T-helper 17 cell (primary cell): ENCODE measurements at places on chromosomes 12 and 14. TPM values are rescaled to one million over a fixed set of nuclear protein-coding genes. Genes with fewer than 3 reads are reported as not detected.

DNA sequence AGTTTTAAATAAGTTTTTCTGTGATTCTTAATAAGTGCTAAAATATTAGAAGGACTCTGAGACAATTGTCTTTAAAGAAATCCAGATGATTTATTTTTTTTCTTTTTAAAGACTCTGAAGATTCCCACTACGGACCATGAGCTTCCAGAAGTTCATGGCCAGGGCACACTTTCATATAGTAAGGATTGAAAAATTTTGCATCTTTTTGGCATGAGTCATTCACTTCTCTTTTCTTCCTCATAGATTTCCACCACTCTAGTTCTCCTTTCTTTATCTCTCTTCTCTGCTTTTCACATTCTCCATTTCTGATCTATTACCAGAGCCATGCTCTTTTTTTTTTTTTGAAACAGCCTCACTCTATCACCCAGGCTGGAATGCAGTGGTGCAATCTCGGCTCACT lies 385.8 kb downstream of the FLRT2 start:
- H3K4me3 ChIP-seq, result no peak overlapping the region
- DNase-seq, result no peak
- H3K27me3 ChIP-seq, result peaks cover 10% of the 10 kb centered on the region
- no peaks in the 10 kb centered on the region for H3K36me3 ChIP-seq
- H3K4me1 ChIP-seq, result no peaks in the 10 kb centered on the region

- peak; percentile 11 for DNase-seq
- no peak overlapping the region for H3K27ac ChIP-seq
- H3K27me3 ChIP-seq, result peaks cover 71% of the 10 kb centered on the region
- no peak overlapping the region for H3K4me3 ChIP-seq
Measured at GRCh38 chr14:54175298-54175942, 218.8 kb upstream of the BMP4 start.

DNA sequence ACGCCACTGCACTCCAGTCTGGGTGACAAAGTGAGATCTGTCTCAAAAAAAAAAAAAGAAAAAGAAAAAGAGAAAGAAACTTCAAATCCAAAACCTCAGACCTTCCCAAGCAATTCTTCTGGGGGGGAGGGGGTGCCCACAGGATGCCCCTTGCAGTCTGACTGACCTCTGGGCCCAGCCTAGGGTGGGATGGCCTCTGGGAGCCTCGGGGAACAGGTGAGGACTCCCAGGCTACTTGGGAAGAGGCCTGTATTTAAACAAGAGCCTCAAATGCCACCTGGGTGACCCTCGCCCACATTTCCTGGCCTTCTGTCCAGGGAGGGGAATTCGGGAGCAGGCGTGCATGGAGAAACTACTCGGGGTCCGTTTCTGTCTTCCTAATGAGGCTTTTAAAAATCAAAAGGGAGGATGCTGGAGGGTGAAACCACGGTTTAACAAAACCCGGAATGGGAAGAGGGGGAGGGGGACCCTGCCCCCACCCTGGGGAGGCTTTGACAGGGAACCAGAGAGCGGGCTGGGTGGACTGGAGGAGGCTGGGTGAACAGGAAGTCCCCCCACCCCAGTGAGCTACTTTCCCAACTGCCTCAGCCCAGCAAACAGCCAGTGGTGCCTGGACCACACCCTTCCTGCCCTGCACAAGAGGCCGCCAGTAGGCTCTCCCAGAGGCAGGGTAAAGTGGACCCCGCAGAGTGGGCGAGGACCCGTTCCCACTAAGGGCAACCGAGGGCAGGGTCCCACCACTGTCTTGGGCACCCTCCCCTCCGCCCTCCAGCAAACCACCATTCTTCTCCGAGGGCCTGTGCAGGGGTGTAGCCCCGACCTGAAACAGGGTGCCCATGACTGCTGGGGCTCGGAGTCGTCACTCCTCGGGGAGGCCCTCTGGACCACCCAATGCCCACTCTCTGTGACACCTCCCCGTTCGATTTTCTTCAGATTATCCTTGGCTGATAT lies 1.5 kb upstream of the FBRSL1 start:
- peak overlapping the region; percentile 95 for H3K4me3 ChIP-seq
- H3K27me3 ChIP-seq, result no peaks in the 10 kb centered on the region
- peaks cover 40% of the 10 kb centered on the region for H3K4me1 ChIP-seq
- no peaks in the 10 kb centered on the region for H3K36me3 ChIP-seq
- peak overlapping the region; percentile 79 for H3K27ac ChIP-seq

GRCh38 chr12:49667325-49668090 lies 39.7 kb downstream of the FMNL3 start:
- H3K36me3 ChIP-seq, result no peaks in the 10 kb centered on the region
- H3K27ac ChIP-seq, result peak overlapping the region; percentile 98
- no peak for DNase-seq
- H3K4me1 ChIP-seq, result peaks cover 54% of the 10 kb centered on the region

DNA sequence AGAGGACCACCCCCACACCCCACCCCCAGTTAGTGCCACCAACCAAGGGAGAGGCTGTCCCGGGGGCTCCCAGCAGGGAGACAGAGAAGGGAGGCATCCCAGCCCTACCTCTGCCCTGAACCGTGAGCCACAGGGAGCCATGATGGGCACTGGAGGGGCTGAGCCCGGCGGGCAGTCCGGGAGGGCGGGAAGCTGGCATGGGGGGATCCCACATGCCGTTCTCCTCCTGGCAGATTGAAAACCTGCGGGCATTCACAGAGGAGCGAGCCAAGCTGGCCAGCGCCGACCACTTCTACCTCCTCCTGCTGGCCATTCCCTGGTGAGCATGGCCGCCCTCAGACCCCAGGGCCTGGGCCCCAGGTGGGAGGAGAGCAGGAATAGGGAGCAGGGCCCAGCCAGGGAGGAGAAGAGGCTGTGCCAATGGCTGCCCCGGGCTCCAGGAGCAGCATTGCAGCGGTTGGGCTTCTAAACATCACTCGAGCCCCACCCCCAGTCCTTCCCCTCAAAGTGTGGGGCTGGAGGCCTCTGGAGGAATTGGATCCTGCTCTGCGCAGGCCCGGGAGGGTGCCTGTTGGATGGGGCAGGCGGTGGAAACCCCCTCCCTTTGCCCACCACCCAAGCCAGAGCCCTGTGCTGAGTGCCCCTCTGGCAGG lies 14.5 kb upstream of the ADSS1 start:
- H3K4me1 ChIP-seq, result peaks cover 3% of the 10 kb centered on the region
- H3K27ac ChIP-seq, result no peak overlapping the region
- H3K27me3 ChIP-seq, result no peaks in the 10 kb centered on the region

DNA sequence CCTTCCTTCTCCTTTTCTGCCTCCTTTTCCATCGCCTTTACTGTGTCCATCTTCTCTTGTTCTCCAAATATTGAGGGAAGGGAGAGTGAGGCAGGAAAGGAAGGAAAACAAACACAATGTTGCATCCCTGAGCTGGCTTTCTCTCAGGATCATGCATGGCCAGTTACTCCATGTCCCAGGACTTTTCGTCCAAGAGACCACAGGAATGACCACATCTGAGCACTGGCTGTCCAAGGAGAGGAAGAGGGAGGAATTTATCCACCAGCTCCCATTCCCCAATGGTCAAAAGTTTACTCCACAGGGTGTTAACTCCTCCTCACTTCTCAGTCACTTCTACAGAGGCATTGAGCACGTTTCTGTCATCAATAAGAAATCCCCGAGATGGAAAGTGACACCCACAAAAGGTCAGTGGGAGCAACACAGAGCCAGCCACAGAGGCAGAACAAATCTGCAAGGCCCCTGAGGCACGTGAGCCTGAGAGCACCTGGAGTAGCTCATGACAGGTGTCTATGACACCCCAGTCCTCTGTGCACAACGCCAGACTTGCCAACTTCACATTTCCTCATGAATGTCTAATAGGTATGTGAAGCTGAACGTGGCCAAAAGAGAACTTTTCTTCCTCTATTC lies 177.3 kb upstream of the NUDT4 start:
- no peaks in the 10 kb centered on the region for H3K36me3 ChIP-seq
- H3K4me1 ChIP-seq, result no peaks in the 10 kb centered on the region
- no peak overlapping the region for H3K4me3 ChIP-seq
- peaks cover 44% of the 10 kb centered on the region for H3K27me3 ChIP-seq
- DNase-seq, result no peak

- H3K36me3 ChIP-seq, result no peaks in the 10 kb centered on the region
- peaks cover 24% of the 10 kb centered on the region for H3K27me3 ChIP-seq
- no peak overlapping the region for H3K4me3 ChIP-seq
- no peak for DNase-seq
- H3K4me1 ChIP-seq, result peaks cover 8% of the 10 kb centered on the region
Measured at GRCh38 chr12:122722387-122722786, 5.8 kb upstream of the HCAR3 start.

DNA sequence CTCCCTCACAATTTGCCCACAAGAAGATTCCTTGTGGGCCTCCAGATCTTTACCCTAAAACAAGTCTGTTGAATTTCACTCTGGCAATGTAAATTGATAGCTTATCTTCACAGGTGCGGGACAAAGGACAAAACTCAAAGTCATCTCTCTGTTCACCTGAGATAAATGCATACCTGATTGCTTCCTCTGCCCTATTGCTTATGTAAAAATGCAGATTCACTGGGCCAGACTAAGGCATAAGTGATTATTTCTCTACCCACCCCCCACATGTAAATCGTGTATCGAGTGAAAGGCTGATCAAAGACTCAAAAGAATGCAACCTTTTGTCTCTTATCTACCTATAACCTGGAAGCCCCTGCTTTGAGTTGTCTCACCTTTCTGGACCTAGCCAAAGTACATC lies 316.8 kb downstream of the SSPN start:
- no peak for DNase-seq
- peaks cover 6% of the 10 kb centered on the region for H3K4me1 ChIP-seq
- peaks cover 3% of the 10 kb centered on the region for H3K36me3 ChIP-seq
- H3K27me3 ChIP-seq, result no peaks in the 10 kb centered on the region
- no peak overlapping the region for H3K27ac ChIP-seq
- no peak overlapping the region for H3K4me3 ChIP-seq

DNA sequence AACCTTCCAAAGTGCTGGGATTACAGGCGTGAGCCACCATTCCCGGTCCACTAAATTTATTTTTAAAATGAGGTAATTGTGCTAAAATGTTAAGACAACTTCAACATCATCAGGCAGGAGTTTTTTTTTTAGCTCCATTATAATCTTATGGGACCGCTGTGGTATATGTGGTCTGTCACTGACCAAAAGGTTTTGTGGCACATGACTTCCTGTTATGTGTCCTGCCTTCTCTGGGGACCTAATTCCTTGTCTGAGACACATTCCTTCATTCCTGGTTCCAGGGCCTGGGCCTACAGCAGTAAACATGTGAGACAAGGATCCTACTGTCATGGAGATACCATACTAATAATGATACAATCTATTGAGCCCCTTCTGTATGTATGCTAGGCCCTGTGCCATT lies 4.9 kb downstream of the TEX52 start:
- H3K36me3 ChIP-seq, result peaks cover 3% of the 10 kb centered on the region
- H3K4me3 ChIP-seq, result no peak overlapping the region
- H3K27ac ChIP-seq, result no peak overlapping the region
- no peaks in the 10 kb centered on the region for H3K27me3 ChIP-seq

DNA sequence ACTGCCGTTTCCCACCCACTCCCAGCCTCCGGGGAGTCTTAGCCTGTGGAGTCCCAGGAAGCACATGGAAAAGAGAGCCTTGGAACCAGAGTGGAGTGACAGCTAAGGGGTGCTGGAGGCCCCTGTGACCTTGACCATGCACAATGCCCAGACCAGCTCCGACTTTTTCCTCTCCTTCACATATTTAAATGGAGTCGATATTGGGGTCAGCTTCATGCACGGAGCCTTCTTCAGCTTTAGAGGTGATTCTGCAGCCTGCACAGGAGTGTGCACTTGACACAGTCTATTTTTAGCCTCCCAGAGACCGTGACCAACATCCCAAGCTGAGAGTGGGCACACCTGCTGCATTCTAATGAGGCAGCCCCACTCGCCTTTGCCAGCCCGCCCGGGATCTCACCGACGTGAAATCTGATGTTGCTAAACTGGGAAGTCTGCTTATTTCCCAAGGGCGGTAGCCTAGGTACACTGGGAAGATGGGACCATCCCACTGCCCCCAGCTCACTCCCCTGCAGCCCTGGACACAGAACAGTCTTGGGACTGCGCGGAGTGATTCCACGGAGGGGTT lies 47.5 kb downstream of the PRMT8 start:
- H3K27ac ChIP-seq, result no peak overlapping the region
- no peak overlapping the region for H3K4me3 ChIP-seq
- H3K4me1 ChIP-seq, result no peaks in the 10 kb centered on the region
- DNase-seq, result no peak
- H3K27me3 ChIP-seq, result peaks cover 29% of the 10 kb centered on the region

DNA sequence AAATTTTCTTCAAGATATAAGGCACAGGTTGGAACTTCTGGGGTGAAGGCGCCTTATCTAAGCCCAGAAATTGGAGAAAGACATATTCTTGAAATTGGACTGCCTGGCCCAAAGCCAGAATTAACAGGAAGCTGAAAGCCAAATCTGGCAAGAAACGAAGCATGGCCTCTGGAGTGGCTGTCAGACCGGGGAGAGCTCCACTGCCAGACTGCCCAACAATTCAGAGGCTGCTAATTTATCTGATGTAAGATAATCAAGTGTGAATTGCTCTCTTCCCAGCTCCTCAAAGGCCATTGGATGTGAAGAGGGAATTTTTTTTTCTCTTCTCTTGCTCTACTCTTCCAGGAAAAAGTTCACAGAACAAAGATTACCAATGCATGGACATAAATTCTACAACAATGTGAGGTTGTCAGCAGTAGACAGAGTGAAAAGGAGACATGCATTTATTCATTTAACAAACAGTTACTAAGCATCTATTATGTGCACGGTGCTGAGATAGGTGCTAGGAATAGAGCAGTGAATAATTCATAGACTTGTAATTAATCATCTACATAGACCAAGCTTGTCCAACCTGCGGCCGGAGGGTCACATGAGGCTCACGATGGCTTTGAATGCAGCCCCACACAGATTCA lies at the start of gene GDF3:
Gene GDF3, minus strand, starts transcription at position 210 of the 632 bp plus-strand sequence. Its CDS starts 47 bp downstream, at position 163.
- H3K27ac ChIP-seq, result no peak within 1 kb of the TSS
- peaks cover 16% of the 10 kb centered on the region for H3K27me3 ChIP-seq
- H3K4me1 ChIP-seq, result peaks cover 8% of the 10 kb centered on the region
- no peak for DNase-seq

- H3K36me3 ChIP-seq, result no peaks in the 10 kb centered on the region
- H3K27me3 ChIP-seq, result no peaks in the 10 kb centered on the region
- H3K4me1 ChIP-seq, result no peaks in the 10 kb centered on the region
- DNase-seq, result no peak
Measured at GRCh38 chr14:77310026-77310425, 10.7 kb downstream of the POMT2 start.

DNA sequence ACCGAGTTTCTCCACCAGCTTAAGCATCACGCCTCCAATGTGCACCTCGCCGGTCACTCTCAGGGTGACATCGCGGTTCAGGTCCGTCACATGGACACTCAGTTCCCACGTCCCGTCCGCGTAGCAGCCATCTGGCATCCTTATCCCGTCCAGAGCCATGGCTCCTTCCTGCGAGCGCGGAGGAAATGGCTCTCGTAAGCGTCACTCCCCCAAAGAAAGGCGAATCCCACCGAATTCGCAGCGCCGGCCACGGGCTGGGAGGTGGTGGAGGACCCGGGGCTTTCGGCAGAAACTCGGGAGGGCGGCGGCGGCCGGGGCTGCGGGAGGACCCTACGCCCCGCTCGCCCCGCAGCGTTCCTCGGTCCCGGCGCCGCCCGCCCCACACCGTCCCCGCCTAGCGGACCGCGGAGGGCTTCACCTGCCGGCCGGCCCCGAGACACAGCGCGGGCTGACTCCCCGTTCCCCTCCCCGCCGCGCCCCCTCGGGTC lies 396 bp downstream of the FERMT2 start:
- peaks cover 27% of the 10 kb centered on the region for H3K27me3 ChIP-seq
- peak overlapping the region; percentile 62 for H3K27ac ChIP-seq
- DNase-seq, result peak; percentile 5

Gene TAS2R8
- total RNA-seq, result not detected

Gene JAG2
- 0.55 TPM for total RNA-seq

Gene LMO3
- total RNA-seq, result not detected

Gene LIN52
- total RNA-seq, result 10.5 TPM

Gene SIRT4
- total RNA-seq, result 0.45 TPM

Gene LETMD1
- 56.2 TPM for total RNA-seq

Gene NPFF
- total RNA-seq, result not detected

Gene CDC42BPB
- 16.3 TPM for total RNA-seq

Gene SMCO3
- not detected for total RNA-seq

Gene SERPINA9
- total RNA-seq, result not detected

Gene INHBC
- not detected for total RNA-seq

Gene NAB2
- 5.0 TPM for total RNA-seq
